ENCODE measurements at places on chromosomes 2 and 18.
A peak's percentile ranks its signal among the peaks of the same experiment; 100 is the strongest.

GRCh38 chr2:133371286-133371685 is 197.0 kb downstream of the NCKAP5 start:
- no peak for DNase-seq

- no peak for DNase-seq
Measured at GRCh38 chr2:151984424-151985083, 114.3 kb downstream of the CACNB4 start.

DNA sequence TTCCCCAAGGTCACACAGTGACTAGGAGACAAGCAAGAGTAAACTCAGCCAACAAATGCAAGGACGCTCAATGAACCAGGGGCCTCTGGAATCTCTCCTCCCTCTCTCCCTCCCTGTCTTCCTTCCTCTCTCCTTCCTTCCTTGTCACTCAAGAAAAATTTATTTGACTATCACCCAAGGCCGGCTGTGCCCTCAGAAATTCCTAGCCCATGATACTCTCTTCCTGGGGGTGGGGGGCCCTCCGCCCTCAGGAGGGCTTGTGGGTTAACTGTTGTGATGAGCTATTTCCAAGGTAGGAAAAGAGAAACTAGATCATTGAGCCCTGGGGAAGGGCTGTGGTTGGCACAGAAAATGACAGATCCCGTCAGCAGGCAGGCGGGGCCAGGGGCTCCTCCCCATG is 21.7 kb downstream of the INHBB start:
- no peak for DNase-seq

GRCh38 chr2:199710551-199710950 is 140.4 kb downstream of the FTCDNL1 start:
- DNase-seq: no peak

- DNase-seq: no peak
Measured at GRCh38 chr2:95266781-95267430, 7.3 kb upstream of the PROM2 start.

- peak; percentile 47 for DNase-seq
Measured at GRCh38 chr18:45324495-45325113, 290.7 kb upstream of the SLC14A2 start.

Measured in COR-L47 (cell line).